ENCODE measurements at places on chromosomes 11 and 22.

DNA sequence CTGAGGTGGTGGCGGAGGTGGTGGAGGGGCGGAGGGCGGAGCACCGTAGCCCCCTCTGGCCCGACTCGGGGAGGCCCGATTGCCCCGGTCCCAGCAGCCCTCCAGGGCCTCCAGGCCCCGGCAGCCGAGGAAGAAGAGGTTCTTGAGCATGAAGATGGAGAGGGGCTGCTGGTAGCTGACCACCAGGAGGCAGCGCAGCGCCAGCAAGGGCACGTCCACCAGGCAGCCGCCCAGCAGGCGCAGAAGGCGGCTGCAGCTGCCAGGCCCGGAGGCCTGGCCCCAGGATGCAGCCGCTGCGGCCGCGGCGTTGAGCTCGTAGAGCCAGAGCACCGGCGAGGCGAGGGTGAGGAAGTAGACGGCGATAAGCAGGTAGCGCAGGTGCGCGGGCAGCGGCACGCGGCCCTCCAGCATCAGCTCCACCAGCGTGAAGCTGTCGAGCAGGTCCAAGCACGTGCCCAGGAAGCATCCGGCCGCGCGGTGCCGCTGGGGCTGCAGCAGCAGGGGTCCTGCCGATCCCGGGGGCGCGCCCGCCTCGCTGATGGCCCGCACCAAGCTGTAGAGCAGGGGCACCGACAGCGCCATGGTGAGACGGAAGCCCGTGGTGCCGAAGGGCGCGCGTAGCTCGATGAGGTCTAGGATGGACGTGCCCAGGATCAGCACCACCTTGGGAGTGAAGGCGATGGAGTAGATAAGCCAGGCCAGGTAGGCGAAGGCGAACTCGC is 1.5 kb downstream of the TMEM121B start:
- peak; percentile 47 for DNase-seq

DNA sequence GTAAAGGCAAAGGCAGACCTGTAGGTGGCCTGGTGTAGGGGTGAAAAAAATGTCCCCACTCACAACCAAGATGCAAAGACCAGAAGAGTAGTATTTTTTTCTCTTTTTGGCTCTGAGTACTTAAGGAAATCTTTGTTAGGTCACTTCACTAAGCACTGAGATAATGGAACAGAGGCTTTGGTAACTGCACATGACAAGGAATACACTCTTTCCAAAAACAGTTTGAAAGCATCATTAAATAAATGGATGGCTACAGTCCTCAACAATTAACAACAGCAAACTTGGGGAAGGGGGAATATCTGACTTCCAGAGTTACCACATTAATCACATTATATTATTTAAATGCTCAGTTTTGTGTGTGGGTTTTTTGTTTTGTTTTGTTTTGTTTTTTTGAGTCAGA is 26.9 kb upstream of the PGM2L1 start:
- DNase-seq = no peak

GRCh38 chr22:27718186-27719035 is 83.1 kb downstream of the MN1 start:
- DNase-seq = peak; percentile 84

DNA sequence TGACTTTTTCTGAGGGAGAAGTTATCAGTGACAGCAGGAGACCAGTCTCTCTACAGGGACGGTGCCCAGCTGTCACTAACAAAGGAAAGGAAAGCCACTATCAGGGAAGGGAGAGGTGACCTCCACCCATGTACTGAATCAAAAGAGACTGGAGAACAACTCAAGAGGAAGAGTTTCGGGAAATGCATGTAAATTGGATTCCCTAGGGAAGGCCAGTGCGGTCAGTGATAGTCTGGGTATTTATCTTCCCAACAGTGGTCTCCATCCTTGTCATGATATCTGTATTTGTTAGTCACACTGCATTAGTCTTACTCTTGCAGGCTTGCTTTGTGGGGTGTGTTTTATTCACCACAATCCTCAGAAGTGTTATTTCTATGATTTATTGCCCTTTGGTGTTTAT is 193.4 kb upstream of the KIRREL3 start:
- DNase-seq = no peak

- DNase-seq = no peak
Observed at GRCh38 chr11:27807596-27807995, 107.3 kb upstream of the BDNF start.

DNA sequence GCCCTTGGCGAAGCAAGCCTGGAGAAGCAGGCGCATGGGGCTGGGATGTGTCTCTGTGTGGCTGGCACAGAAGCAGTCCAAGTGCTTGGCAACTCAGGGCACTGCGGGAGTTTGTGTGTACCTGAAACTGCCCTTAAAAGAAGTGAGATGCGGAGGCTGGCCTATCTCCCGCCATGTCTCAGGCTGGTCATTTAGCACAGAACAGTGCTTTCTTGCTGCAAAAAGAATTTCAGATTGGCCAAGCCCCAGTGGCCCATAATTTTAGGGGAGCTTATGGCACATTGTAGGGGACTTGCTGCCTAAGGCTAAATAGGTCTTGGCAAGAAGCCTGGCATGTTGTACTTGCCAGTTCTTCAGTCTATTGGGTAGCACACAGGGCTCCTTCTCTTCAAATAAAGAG is 16.4 kb downstream of the EHF start:
- DNase-seq = no peak

GRCh38 chr11:36280531-36280930 is 8.7 kb downstream of the COMMD9 start:
- DNase-seq = no peak

DNA sequence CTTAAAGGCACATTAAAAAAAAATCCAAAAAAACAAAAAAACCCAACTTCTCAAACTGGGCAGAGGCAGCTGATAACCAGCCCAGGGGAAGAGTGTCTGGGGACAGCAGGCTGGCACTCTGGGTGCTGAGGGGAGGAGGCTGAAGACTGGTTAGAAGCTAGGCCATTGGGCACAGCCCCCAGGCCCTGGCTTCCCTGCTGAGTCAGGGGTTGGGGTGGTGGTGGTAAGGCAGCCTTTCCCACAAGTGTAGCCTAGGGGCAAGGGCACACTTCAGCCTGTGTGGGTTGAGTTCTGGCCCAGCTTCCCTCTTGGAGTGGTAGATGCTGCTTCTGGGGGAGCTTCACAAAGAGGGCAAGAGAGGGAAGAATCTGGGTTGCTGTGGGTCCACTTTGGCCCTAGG is 16.3 kb upstream of the ARFGAP3 start:
- no peak for DNase-seq

GRCh38 chr11:123188508-123189165 is 6.4 kb downstream of the CLMP start:
- DNase-seq = peak; percentile 54
